ENCODE measurements at places on chromosomes 5 and 9. TPM values are rescaled to one million over a fixed set of nuclear protein-coding genes. Genes with fewer than 3 reads are reported as not detected.

- DNase-seq = no peak
Measured at GRCh38 chr5:127602481-127602880, 46.4 kb upstream of the CTXN3 start.

GRCh38 chr9:36127652-36128244, 8.8 kb upstream of the GLIPR2 start:
- DNase-seq = no peak

Gene EQTN
- polyA plus RNA-seq = not detected

Gene ZNF483
- polyA plus RNA-seq = 1.4 TPM

Gene TLR4
- polyA plus RNA-seq = 0.07 TPM

DNA sequence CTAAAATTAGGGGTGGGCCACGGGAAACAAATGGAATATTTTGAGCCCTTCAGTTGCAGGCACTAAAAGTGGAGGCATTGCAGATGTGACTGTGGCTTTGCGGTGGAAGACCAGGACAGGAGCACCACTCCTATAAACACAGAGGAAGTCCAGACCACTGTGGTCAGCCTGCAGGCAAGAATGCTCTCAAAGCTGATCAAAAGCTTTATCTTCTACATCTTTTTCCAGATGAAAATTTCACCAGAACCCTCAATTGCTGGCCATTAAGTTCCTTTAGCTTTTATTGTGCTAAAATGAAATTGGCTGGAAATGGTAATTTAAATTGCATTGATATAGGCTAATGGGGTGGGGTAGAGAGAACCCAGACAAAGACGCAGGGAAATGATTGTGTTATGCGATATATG, 208.8 kb downstream of the ERCC6L2 start:
- DNase-seq = no peak

- DNase-seq = no peak
Measured at GRCh38 chr5:16549491-16550206, 67.1 kb downstream of the RETREG1 start.

All from HepG2 (cell line).